ENCODE measurements at places on chromosomes 5 and 9. TPM values are rescaled to one million over a fixed set of nuclear protein-coding genes. Genes with fewer than 3 reads are reported as not detected.

AGXT2 gene
- not detected for total RNA-seq

STPG3 gene
- total RNA-seq, result not detected

SPATA31D1 gene
- not detected for total RNA-seq

MYOZ3 gene
- 13.8 TPM for total RNA-seq

SREK1IP1 gene
- total RNA-seq, result 16.7 TPM

HTR4 gene
- total RNA-seq, result not detected

SARDH gene
- 10.4 TPM for total RNA-seq

PDGFRB gene
- 11.3 TPM for total RNA-seq

PTGDS gene
- 1.9 TPM for total RNA-seq

RAI14 gene
- total RNA-seq, result 95.8 TPM

PRDM9 gene
- not detected for total RNA-seq

HSD17B3 gene
- total RNA-seq, result not detected

- no peak for DNase-seq
Measured at GRCh38 chr5:10600626-10601245, 36.9 kb downstream of the ANKRD33B start.

GRCh38 chr5:128355961-128356360 is 182.1 kb downstream of the FBN2 start:
- DNase-seq, result no peak

- peak; percentile 86 for DNase-seq
Measured at GRCh38 chr9:136143215-136144001, 24.7 kb upstream of the TMEM250 start.

GRCh38 chr9:16721972-16722371 is 148.5 kb downstream of the BNC2 start:
- DNase-seq, result no peak

DNA sequence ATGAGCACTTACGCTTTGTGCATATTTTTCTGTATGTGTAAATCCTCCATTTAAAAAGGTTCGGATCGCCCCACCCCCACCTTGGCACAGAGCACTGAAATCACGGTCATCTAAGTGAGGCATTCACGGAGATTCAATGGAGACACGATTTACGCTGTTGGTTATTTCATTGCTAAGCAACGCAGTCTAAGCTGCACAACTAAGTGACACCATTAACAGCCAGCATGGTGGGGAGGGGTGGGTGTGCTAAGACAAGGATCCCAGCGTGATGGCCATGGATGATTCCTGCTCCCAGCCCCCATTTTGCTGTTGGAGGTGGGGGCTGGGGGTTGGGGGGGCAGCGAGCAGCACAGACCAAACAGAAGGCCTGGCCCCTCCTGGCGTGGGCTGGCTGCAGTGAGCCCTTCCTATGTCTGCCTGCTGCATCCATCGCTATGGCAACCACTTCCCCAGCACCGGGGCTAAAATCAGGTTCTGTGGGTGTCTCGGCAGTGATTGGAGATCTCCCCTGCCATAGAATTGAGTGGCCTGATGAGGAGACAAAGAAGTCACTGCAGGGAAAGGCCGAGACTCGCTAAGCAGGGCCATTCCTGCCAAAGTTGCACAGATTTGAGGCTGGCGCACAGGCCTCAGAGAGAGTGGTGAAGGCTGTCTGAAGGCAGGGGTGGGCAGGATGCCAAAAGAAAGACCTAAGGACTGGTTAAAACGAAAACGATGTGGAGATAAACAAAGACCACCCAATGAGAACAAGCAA is 14.3 kb upstream of the MARCHF6 start:
- peak; percentile 75 for DNase-seq

DNA sequence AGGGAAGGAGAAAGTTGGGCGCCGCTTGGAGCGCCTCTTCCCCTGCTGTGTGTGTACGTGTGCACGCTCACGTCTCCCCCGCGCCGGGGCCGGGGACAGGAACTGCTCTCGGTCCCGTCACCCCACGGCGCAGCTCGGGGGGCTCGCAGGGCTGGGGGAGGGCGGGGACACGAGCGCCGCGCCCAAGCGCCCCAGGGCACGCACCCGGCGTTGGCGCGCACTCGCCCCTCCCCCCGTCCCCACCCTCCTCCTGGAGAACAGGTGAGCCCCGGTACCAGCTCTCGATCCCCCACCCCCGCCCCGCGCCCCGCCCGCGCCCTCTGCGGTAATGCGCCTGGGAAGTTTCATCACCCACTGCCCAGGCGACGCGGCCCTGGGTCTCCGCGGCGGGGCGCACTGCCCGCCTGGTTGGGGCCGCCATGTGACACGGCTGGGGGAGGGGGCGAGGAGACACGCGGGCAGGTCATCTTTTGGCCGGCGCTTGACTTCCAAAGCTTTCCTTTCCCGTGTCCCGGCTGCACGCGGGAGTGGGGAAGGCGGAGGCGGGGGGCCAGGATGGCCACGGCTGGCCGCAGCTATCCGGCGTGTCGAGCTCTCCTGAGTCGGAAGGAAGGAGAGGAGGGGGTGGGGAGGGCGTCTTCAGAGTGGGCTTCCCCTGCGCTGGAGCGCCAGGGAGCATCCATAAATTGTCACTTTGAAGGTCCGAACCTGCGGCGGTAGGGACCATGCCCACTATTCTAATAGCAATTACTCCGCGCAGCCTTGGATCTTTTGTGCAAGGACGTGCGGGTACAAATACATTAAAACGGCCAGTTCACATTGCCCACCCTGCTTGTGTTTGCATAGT is 1.5 kb upstream of the STC2 start:
- peak; percentile 88 for DNase-seq

GRCh38 chr5:75720882-75721281 is 3.6 kb upstream of the POC5 start:
- no peak for DNase-seq

DNA sequence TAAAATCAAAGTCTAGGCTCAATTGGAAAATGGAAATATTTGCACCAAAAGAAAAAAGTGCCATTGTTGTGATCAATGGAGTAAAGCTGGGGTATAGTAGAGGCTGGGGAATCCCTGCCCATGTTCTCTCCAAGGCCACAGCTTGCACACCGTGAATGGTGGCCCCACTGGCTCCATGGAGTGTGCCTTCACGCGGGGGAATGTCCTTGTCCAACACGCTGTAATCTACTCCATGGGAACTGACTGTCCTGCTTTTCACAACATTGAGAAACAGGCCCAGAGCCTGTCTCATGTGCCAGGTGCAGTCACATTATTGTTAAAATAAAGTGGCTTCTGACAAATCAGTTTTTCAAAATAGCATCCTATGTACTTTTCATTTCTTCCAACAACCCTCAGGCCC is 33.1 kb upstream of the ITGA2 start:
- no peak for DNase-seq

DNA sequence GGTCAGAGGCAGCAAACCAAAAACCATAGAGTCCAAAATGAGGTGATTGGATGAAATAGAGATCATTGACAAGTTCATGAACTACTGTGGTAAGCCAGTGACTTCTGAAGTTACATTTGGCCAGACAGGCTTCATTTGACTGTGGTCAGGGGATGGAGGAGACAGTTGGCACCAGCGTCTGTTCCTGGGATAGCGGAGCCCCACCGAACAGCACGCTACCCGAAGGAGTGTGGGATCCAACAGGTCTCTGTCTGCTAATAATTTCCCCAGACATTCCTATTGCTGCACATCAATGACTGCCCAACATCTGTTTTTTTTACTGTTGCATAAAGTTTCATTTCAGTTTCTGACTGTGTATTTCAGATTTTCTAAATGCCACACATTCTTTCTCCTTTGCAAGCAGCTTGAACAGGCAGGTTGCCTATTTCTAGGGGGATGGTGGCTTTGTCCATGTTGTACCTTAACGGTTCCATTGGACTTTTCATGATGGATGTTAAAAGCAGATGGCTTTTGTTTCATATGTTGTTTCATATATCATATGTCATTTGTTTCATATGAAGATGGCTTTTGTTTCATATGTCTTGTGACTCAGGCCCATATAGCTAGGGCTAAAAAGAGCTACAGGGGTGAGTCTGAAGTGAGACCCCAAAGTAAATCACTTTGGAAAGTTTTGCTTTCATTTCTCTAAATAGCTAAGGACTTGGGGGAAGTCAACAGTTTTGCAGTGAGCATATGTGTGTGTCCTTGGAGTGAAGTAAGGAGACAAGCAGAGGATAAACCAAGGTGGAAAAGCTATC is 180.8 kb downstream of the GOLPH3 start:
- DNase-seq, result no peak

DNA sequence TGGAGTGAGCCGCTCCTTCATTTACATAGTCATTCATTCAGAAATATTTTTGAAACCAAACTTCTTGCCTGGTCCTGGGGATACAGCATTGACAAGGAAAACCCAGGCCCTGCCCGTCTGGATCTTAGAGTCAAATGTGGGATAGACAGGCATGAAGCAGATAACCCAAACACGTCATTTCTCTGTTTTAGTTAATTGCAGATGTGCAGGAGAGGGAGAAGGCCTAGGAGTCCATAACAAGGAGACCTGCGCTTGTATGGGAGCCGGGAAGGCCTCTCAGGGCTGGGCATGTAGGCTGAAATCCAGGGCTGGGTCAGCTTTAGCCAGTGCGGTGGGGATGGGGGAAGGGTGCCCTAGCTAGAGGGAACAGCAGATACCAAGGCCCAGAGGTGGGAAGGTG is 43.3 kb downstream of the PRRX2 start:
- no peak for DNase-seq

DNA sequence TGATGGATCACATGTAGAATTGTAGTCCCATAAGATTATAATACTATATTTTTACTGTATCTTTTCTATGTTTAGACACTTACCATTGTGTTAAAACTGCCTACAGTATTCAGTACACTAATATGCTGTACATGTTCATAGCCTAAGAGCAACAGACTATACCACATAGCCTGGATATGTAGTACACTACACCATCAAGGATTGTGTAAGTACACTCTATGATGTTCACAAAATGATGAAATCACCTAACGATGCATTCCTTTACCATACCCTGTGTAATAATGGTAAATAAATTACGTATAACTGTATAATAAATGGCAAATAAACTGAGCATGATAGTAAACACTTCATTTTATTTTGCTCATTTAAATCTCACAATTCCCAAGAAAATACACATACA is 60.3 kb downstream of the RICTOR start:
- DNase-seq, result no peak

DNA sequence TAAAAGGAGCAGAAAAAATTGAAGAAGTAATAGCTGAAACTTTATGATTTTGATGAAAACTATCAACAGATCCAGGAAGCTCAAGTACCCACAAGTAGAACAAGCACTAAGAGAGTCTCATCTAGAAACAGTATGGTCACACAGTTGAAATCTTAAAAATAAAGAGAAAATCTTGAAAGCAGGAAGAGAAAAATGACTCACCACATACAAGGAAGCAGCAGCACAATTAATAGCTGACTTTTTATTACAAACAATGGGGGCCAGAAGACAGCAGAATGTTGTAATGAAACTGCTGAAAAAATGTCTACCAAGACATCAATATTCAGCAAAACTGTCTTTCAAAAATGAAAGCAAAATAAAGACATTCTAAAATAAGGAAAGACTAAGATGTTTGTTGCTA is 1108.3 kb upstream of the DMAC1 start:
- no peak for DNase-seq

DNA sequence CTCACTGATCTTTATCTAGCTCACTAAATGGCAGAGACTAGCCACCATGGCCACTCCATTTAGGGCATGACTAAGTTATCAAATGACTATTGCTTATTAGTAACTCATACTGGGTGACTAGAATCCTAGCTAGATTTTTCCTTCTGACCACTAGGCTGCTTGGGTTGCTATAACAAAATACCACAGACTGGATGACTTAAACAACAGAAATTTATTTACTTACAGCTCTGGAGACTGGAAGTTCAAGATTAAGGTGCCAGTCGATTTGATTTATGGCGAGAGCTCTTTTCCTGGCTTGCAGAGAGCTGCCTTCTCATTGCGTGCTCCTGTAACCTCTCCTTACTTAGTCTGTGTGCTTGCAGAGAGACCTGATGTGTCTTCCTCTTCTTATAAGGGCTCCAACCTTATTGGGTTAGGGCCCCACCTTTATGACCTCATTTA is 55.0 kb upstream of the APC start:
- no peak for DNase-seq

DNA sequence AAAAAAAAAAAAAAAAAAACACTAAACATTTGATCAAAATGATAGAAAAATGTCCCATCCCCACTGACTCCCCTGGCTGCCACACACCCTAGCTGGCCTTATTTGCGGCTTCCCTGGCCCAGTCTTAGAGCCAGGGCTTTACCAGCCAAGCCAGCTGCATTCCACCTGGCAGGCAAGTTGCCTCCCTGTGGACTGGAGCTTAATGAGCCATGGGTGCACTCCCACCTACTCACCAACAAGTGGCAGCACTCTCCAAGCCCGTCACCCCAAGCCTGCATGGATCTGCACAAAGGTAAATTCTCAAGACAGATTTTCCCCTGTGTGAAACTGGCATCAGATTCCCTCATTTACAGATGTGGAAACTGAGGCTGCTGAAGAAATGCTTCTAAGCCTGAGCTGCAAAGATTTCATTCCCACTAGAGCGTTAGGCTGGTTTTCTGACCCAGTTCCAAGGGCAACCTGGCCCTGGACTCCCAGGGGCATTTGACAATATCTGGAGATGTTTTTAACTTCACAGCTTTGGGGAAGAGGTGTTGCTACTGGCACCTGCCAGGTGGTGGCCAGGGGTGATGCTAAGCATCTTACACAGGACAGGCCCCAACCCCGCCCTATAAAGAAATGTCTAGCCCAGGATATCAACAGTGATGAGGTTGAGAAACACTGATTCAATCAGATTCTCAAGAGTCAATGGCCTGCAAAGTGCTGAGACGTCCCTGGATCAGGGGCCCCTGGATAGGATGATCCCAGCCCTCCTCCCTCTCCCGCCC is 21.9 kb upstream of the VDAC1 start:
- DNase-seq, result peak; percentile 91

DNA sequence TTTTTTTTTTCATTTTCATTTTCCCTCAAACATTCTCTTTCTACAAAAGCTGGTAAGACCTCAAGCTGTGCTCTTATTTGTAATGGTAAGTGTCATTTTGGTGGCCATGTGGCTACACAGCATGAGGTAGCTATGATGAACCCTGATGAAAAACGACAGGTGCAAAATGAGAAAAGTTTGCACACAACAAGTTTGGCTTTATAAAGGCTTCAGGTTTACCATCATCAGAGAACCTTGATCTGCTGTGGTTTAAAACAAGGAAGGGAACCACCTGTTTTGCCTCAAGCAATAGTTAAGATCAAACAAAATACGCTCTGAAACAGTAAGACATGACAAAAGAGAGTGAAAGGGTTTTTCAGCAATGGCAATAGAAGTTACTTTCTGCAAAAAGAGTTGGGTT is 1124.6 kb upstream of the ACO1 start:
- peak; percentile 34 for DNase-seq

DNA sequence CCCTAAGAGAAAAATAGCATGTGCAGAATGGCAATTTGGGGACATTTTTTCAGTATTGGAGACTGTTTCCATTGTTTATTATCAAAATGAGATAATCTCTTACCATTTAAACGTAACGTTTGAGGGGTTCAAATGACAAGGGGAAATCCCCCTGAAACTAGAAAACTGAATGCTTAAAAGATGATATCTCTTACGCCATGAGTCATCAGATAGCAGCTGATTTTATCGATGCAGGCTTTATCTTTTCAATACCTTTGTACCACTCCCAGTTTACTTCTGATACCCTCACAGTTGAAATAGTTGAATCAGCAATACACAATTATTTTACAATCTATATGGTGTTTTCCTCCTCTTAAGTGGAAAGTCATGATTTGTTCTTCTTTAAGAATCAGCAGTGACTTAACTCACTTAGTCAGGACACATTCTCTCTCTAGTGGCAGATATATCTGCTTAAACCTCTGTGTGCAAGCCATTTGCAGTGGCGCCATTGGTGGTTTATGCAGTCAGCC is 29.2 kb downstream of the OSMR start:
- DNase-seq, result no peak

- peak; percentile 23 for DNase-seq
Measured at GRCh38 chr9:136189394-136190236, 15.3 kb downstream of the LHX3 start.

Measured in GM23338 (cell line).